ENCODE measurements at places on chromosomes 3 and 15.

- DNase-seq: no peak
These were observed 52.7 kb upstream of the MAP4 start for GRCh38 chr3:48068886-48069285.

GRCh38 chr3:182000447-182000846 is 288.7 kb downstream of the SOX2 start:
- no peak for DNase-seq

DNA sequence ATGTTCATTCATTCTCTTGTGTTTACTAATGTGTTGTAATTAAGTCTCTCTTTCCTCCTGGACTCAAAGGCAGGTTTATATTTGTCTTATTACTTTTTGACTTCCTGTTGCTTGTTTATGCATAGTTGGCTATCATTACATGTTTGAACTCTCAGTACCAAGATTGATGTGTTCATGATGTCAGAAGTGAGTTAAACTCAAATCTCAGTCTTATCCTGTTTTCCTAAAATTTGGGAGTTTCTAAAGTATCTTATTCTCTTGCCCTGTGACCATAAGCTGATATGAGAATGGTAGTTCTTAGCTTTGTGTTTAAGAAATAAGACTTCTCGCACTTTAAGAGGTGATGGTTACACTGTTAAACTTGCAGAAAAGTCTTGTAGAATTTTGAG is 5.2 kb downstream of the GLCE start:
- no peak for DNase-seq

GRCh38 chr3:71172189-71172588 is 411.3 kb downstream of the FOXP1 start:
- DNase-seq: no peak

DNA sequence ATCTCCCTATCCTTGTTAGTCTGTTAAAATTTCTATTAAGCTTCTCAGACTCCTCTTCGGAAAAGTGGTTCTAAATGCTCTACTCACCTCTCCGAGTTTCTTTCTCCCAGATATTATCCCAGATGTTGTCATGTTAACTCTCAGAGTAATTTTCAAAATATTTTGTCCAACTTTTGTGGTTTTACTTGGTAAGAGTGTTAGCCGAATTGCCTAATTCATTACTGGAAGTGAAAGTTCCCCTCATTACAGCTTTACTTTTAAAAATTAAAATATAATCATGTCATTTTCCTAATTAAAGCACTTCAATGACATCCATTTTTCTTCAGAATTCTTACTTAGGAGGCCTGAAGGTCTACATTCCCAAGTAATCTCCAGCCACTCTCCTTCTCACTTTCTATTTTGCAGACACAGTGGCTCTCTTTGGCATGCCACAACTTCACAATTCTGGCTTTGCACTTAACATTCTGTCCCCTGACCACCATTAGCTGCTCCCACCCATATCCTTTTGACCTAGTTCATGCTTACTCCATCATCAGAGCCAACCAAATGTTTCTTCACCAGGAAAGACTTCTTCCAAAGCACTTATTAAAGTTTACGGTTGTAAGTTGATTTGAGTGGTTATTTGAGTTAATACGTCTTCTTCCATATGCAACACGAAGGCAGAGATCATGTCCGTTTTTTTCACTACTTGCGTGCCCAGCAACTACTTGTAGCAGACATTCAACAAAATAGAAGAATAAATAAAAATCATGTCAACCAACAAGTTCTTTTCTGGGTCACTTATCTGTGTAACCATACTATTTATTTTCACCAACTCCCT is 10.2 kb upstream of the TIPARP start:
- no peak for DNase-seq

GRCh38 chr15:47364230-47365141 is 352.8 kb upstream of the SEMA6D start:
- DNase-seq: no peak

- DNase-seq: no peak
These were observed 34.9 kb downstream of the SNAPC5 start for GRCh38 chr15:66462627-66463026.
